Body of pancreas (tissue), 4 donors: ENCODE measurements at places on chromosomes 16 and 17. TPM values are rescaled to one million over a fixed set of nuclear protein-coding genes. Genes with fewer than 3 reads are reported as not detected.

DNA sequence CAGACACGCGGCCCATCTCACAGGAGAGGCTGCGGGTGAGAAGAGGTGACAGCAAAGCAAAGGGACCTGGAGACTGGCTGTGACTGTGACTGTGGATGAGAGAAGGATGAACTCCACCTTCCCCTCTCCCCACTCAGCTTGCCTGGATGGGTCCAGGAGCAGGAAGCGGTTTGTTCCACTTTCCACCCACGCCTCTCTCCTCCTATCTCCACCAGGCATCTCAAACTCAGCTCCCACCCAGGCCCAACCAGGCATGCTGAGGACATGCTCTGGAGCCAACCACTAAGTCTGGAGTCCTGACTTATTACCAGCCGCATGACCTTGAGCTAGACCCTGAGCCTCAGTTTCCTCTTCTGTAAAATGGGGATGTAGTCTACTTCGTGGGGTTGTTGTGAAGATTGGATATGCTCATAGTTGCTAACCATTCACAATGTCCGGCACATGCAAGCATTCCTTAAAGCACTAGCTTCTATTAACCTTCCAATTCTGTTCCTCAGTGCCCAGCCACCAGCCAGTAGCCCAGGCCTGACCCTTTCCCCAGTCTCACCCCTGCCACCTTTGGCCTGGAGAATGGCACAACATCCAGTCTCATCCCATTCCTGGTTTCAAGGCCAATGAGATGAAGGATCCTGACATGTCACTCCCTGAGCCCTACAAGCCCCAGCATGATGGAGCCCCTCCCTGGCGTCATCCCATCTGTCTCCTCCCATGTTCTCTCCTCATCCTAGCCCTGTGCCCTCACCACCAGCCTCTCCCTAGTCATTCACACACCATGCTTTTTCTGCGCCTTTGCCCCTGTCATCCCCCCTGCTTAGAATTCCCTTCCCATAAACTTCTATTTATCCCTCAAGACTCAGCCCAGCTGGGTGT lies 2.3 kb downstream of the GAS2L2 start:
- H3K4me3 ChIP-seq: no peak overlapping the region
- peaks cover 14% of the 10 kb centered on the region for H3K4me1 ChIP-seq
- no peaks in the 10 kb centered on the region for H3K27me3 ChIP-seq
- H3K27ac ChIP-seq: no peak overlapping the region

DNA sequence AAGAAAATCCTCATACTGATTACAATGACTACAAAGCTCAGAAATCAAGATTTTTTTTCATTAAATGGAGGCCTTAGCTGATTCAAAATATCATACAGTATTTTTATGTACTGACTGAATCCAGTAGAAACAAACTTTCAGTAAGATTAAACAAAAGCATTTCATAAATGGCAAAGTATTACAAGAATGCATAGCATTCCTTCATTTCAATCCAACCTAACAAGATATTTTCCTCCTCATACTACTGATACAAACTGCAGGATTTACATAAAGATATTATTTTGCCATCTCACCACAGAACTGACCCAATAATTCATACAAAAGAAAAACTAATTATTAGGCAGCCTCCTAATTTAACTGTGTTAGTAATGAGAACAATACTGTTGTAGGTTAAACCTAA lies 6.2 kb upstream of the KANSL1 start:
- H3K4me3 ChIP-seq: no peak overlapping the region
- H3K27ac ChIP-seq: no peak overlapping the region
- H3K4me1 ChIP-seq: peaks cover 61% of the 10 kb centered on the region
- no peaks in the 10 kb centered on the region for H3K36me3 ChIP-seq

GRCh38 chr17:750431-751037 lies 1.5 kb downstream of the GEMIN4 start:
- no peaks in the 10 kb centered on the region for H3K27me3 ChIP-seq
- H3K4me1 ChIP-seq: peaks cover 23% of the 10 kb centered on the region
- DNase-seq: no peak
- H3K27ac ChIP-seq: no peak overlapping the region

The MT4 gene
- total RNA-seq: not detected

DNA sequence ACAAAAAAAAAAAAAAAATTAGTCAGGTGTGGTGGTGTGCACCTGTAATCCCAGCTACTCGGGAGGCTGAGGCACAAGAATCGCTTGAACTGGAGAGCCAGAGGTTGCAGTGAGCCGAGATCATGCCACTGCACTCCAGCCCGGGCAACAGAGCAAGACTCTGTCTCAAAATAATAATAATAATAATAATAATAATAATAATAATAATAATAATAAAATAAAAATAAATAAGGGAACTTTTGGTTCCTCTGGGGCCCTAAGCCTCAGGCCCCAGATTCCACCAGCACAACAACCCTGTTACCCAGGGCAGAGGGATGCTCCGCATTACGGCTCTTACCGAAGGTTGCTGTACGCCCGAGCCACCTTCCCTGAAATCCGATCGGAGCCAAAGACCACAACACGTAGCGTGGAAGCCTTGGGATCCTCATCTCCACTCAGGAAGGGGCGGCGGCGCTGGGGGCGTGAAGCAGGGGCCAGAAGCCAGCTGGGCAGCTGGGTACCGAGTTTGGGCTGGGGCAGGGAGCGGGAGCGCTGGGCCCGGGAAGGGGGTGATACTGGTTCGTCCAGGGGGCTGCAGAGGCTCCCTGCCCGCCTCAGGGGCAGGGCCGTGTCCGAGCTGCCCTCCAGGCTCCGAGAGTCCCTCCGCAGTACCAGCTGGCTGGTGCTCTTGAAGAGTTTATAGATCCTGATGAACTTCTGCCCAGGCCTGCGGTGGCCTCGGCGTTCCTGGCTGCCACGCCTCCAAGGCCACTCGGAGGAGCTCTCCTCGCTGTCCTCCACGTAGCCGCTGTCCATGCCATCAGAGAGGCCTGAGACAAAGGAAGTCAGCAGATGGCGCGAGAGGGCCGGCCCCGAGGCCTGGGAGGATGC lies 20.6 kb upstream of the PIK3R6 start:
- H3K36me3 ChIP-seq: no peaks in the 10 kb centered on the region
- no peak for DNase-seq
- no peak overlapping the region for H3K27ac ChIP-seq
- H3K4me3 ChIP-seq: no peak overlapping the region

The CDYL2 gene
- 7.8 TPM for total RNA-seq

- no peaks in the 10 kb centered on the region for H3K4me1 ChIP-seq
- DNase-seq: no peak
- H3K27me3 ChIP-seq: no peaks in the 10 kb centered on the region
- H3K27ac ChIP-seq: no peak overlapping the region
- H3K4me3 ChIP-seq: no peak overlapping the region
- no peaks in the 10 kb centered on the region for H3K36me3 ChIP-seq
Observed at GRCh38 chr16:5581908-5582307, 484.3 kb upstream of the EEF2KMT start.

GRCh38 chr16:88022076-88023042 lies 71.1 kb downstream of the BANP start:
- DNase-seq: no peak
- H3K36me3 ChIP-seq: no peaks in the 10 kb centered on the region
- H3K27ac ChIP-seq: no peak overlapping the region
- H3K4me1 ChIP-seq: no peaks in the 10 kb centered on the region
- no peak overlapping the region for H3K4me3 ChIP-seq
- no peaks in the 10 kb centered on the region for H3K27me3 ChIP-seq

The SLC13A2 gene
- not detected for total RNA-seq

- DNase-seq: peak; percentile 37
- H3K4me1 ChIP-seq: peaks cover 13% of the 10 kb centered on the region
- H3K27ac ChIP-seq: no peak overlapping the region
- H3K36me3 ChIP-seq: no peaks in the 10 kb centered on the region
Observed at GRCh38 chr17:31803494-31804213, 55.4 kb downstream of the COPRS start.

The CBLN1 gene
- total RNA-seq: 0.26 TPM

DNA sequence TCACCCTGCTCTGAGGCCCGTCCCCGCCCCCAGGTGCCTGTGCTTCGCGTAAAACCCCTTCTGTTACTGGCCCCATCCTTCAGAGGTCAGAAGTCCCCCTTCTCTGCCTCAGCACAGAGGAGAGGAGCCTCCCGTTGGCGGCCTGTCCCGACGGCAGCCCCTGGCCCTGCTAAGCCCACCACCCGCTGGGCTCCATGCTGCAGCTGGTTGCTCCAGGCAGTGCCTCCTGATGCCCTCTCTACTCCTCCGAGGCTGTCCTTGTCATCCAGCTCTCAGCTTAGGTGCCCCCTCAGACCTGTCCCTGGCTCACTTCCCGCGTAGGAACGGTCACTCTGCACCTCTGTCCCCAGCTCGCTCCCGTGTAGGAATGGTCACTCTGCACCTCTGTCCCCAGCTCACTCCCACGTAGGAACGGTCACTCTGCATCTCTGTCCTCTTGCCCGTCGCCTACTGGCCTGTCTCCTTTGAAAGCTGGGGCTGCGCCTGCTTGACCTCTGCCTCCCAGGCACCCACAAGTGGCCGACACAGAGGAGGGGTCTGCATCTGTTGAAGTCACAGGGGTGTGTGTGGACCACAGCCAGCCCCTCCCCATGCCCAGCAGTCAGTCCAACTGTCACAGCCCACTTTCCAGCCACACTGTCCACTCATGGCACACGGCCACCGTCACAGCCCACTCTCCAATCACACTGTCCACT lies 31.7 kb upstream of the ZC3H18 start:
- H3K4me1 ChIP-seq: peaks cover 10% of the 10 kb centered on the region
- H3K27me3 ChIP-seq: no peaks in the 10 kb centered on the region
- DNase-seq: no peak
- H3K36me3 ChIP-seq: no peaks in the 10 kb centered on the region
- H3K4me3 ChIP-seq: no peak overlapping the region

DNA sequence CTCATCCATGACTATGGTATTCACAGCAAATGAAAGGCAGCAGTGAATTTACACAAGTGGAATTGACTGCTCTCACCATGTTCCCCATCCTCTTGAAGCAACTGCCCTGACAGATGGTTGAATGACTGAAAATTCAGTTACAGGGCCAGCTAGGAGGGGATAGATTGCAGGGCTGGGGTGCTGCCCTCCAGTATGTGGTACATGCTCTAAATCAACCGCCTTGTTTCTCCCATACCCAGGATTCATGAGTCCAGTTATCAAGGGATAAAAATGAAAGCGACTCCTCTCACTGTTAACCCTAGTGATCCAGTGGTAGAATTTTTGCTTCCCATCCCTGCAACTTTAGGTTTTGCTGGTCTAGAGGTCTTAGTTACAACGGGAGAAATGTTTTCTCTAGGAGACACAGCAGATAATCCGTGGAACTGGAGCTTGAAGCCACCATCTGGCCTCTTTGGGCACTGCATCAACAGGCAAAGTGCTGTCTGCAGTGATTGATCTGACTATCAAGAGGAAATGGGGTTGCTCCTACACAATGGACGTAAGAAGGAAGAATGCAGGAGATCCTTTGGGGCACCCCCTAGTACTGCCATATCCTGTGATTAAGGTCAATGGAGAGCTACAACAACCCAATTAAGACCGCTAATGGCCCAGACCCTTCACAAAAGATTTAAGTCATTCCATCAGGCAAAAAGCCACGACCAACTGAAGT lies 32.0 kb downstream of the SCPEP1 start:
- H3K27ac ChIP-seq: no peak overlapping the region
- H3K4me3 ChIP-seq: no peak overlapping the region
- H3K4me1 ChIP-seq: peaks cover 7% of the 10 kb centered on the region
- DNase-seq: peak; percentile 65

- H3K4me1 ChIP-seq: peaks cover 28% of the 10 kb centered on the region
- no peaks in the 10 kb centered on the region for H3K27me3 ChIP-seq
- H3K27ac ChIP-seq: no peak overlapping the region
- no peak overlapping the region for H3K4me3 ChIP-seq
- no peaks in the 10 kb centered on the region for H3K36me3 ChIP-seq
- DNase-seq: no peak
Observed at GRCh38 chr16:11104168-11105037, 151.6 kb downstream of the SOCS1 start.

The TNK1 gene
- total RNA-seq: 12.7 TPM
